ENCODE measurements at places on chromosomes 5 and 9. TPM values are rescaled to one million over a fixed set of nuclear protein-coding genes. Genes with fewer than 3 reads are reported as not detected.

GRCh38 chr5:136420168-136420898, 55.0 kb upstream of the TRPC7 start:
- no peak for DNase-seq

- DNase-seq = no peak
Measured at GRCh38 chr5:143583409-143583808, 179.9 kb upstream of the NR3C1 start.

- DNase-seq = no peak
Measured at GRCh38 chr5:140336388-140336787, 10.0 kb downstream of the HBEGF start.

DNA sequence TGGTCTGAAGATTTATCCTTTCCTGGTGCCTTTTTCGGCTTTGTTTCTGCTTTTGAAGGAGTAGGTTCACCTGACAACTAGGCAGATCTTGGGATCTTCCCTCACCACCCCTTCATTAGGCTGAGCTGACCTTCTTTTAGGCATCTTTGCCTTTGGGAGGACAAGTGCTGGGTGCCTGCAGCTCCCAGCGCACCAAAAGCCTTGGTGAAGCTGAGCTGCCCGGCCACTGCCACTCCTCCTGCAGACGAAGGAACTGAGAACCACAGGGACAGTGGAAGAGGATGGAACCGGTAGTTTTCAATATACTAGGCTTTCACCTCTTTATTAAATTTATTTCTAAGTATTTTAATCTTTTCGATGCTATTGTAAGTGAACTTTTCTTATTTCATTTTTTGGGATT, 16.8 kb upstream of the MARCOL start:
- no peak for DNase-seq

GRCh38 chr9:99162759-99163364, 57.9 kb downstream of the TGFBR1 start:
- peak; percentile 46 for DNase-seq

GRCh38 chr5:15837551-15838289, 337.7 kb downstream of the FBXL7 start:
- no peak for DNase-seq

- DNase-seq = no peak
Measured at GRCh38 chr5:78509145-78509865, 139.3 kb downstream of the LHFPL2 start.

DNA sequence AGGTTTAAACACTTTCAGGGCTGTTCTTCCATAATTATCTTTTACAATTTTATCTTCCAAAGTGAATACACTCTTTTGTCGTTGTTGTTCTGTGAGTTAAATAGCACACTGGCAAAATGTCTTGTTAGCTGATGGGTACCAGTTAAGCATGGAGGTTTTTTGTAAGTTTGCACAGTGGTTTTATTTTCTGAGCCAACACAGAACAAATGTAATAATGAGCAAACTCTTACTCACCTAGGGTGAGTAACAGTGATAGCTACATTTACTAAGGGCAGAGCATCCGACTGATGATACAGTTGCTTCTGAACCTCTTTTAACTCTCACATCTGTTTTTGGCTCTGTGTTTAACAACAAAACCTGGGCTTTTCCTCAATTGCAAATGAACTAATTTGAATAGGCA, 103.2 kb downstream of the CTNND2 start:
- no peak for DNase-seq

- DNase-seq = no peak
Measured at GRCh38 chr5:155983954-155984353, 343.0 kb upstream of the SGCD start.

The SPACA9 gene
- 5.1 TPM for total RNA-seq

The PLPP7 gene
- 1.0 TPM for total RNA-seq

The NAIP gene
- total RNA-seq = 2.1 TPM

The IFNA13 gene
- not detected for total RNA-seq

The SRP19 gene
- total RNA-seq = 167 TPM

The TAF11L5 gene
- not detected for total RNA-seq
